HT1080 (cell line): ENCODE measurements at places on chromosomes 16 and 17.

- peak; percentile 46 for DNase-seq
Measured at GRCh38 chr16:19912455-19913339, 28.0 kb upstream of the GPRC5B start.

DNA sequence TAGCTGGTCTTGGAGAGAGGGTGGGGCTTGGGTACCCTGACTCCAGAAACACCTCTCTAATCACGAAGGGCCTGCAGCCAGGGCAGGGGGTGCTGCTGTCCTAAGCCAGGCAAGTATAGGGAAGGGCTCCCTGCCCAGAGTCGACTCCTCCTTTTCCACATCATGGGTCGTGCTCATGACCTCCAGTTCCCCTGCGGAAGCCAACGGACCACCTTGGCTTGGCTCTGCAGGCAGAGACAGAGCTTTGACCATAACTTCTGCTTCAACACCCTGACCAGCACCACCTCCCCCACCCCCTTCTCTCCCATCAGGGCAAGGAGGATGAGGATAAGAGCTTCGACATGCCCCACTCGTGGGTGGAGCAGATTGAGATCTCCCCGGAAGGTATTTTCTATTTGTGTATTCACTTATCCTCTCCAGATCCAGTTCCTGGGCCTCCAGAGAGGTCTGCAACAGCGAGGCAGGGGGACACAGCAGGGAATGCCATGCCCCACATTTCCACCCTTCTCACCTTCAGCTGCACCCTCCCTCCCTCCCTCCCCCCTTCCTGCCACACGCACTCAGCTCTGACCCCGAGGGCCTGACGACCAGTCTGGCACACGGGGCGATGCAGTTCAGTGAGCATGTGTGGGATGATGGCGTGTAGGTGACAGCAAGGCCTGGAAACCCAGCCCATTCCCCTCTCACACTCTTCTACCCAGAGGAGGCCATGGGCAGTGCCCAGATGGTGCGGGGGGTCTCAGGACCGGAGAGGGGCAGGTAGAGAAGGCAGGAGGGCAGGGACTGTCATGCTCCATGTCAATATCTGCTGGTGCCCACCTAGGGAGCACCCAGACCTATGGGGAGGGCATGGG is 14.0 kb upstream of the KATNB1 start:
- no peak for DNase-seq

DNA sequence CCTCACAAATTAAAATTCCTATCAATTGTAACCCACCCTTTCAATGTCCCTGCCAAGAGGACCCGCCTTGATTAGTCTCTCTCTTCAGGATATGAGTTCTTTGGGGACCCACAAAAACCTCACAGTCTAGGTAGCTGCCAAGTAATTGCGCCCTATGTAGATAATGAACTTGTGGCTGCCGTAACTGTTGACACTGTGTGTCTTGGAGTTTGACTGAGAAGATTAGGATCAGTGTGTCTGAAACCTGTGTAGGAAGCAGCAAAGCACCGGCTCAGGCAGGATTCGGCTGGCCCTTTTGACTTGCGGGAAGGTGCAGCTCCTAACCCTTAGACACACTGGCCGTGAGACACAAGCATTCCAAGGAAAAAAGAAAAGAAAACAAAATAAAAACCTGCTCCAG is 17.8 kb upstream of the SLC6A4 start:
- DNase-seq = no peak

- DNase-seq = no peak
Measured at GRCh38 chr17:10077561-10078299, 120.7 kb downstream of the GAS7 start.

- DNase-seq = peak; percentile 66
Measured at GRCh38 chr17:51079049-51079448, 41.6 kb downstream of the SPAG9 start.

- DNase-seq = no peak
Measured at GRCh38 chr16:11799509-11800381, 2.7 kb upstream of the ZC3H7A start.

DNA sequence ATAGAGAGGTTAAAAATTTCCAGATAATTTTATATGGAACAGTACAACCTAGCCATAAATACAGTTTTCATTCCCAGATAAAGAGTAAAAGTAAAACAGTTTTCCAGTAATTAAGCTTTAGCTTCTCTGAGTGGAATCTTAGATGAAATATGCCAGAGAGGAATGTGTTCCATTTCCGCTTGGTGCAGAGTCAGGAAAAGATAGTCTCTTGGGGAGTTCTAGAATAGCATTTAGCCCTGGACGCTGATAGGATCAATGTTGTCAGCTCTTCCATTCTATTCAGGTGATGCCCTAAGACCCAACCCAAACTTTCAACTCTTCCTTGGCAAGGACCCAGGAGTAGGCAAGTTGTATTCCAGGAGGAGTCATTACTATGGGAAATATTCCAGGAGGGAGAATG is 30.9 kb upstream of the ABCA3 start:
- DNase-seq = no peak

DNA sequence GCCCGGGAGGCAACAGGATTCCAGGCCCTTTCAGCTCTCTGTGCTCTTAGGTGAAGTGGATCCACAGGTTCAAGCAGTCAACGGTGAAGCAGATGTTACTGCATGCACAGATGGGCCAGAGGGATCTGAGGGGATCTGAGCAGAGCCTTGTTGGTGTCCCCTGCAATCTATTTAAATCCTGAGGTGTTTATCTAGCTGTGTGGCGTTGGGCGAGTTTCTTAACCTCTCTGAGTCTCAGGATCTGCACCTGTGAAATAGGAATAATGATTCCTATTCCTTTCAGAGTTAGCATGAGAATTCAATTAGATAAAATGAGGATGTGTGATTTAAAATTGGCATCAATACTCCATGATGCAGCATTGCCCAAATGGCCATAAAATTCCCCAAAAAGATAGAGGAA is 237.3 kb upstream of the CDH5 start:
- no peak for DNase-seq

GRCh38 chr17:82898976-82899514 is 59.2 kb upstream of the ZNF750 start:
- no peak for DNase-seq

GRCh38 chr16:25691519-25692091 is at the start of gene HS3ST4:
HS3ST4 (plus strand) TSS chr16:25691959.
- DNase-seq = no peak

DNA sequence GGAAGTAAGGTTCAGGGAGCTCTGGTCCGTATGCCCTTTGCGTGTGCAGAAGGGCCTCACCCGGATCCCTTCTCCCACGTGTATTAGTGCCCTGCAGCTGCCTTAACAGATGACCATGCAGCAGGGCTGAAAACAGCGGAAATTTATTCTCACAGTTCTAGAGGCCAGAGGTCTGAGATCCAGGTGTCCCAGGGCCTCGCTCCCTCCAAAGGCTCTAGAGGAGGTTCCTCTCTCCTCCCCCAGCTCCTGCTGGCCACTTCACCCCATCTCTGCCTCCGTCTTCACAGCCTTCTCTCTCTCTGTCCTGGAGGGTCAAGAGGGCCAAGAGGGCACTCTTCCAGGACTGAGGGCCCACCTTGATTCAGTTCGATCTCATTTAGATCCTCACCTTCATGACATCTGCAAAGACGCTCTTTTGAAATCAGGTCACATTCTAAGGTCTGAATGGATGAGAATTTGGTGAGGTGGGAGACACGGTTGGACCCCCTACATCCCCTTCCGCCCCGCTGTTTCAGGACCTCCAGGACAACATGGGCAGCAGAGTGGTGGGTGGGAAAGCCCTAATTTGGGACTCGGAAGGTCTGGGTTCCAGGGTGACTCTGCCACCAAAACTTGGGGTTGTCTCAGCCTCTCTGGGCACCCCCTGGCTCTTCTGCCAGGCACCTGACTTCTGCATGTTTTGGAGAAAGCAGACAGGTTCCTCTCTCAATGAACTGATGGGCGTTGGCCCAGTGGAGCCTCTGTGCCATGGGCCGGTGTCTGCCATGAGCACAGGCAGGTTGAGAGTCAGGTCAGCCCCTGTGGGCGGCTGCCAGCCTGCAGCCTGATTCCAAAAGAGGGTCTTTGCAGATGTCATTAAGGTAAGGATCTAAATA is 361.2 kb downstream of the SEC14L1 start:
- DNase-seq = no peak

DNA sequence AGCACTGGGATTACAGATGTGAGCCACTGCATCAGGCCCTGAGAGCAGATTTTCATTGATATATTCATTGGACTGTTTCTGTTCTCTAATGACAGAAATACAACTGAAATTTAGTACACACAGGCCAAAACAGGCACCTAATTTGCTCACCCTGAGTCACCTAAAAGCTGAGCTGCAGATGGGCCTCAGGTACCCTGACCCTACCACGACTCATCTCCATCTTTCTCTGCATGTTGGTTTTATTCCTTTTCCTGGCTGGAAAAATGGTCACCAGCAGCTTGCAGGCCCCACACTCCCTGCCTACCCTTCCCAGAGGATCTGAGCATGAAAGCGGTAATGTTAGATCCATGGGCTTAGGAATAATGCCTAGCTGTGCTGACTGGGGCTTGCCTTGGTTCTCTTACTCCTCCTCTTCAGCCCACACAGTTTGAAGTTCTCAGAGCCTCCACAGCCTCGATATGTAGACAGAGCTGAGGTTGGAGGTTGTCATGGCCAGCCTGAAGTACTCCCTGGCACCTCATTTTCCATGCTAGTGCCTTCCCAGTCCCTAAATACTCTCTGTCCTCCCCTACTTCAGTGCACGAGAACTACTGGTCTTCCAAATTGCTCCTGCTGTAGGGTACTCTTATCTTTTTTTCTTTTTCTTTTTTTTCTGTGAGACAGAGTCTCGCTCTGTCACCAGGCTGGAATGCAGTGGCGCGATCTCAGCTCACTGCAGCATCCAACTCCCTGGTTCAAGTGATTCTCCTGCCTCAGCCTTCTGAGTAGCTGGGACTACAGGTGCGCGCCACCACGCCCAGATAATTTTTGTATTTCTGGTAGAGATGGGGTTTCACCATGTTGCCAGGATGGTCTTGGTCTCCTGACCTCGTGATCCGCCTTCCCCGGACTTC is 51.1 kb downstream of the CENPV start:
- DNase-seq = peak; percentile 44

- DNase-seq = no peak
Measured at GRCh38 chr16:75317101-75317522, 65.7 kb upstream of the BCAR1 start.

- DNase-seq = no peak
Measured at GRCh38 chr16:20331635-20332034, 4.3 kb upstream of the GP2 start.

GRCh38 chr17:2749784-2750181 is 331 bp upstream of the CCDC92B start:
- DNase-seq = peak; percentile 68

DNA sequence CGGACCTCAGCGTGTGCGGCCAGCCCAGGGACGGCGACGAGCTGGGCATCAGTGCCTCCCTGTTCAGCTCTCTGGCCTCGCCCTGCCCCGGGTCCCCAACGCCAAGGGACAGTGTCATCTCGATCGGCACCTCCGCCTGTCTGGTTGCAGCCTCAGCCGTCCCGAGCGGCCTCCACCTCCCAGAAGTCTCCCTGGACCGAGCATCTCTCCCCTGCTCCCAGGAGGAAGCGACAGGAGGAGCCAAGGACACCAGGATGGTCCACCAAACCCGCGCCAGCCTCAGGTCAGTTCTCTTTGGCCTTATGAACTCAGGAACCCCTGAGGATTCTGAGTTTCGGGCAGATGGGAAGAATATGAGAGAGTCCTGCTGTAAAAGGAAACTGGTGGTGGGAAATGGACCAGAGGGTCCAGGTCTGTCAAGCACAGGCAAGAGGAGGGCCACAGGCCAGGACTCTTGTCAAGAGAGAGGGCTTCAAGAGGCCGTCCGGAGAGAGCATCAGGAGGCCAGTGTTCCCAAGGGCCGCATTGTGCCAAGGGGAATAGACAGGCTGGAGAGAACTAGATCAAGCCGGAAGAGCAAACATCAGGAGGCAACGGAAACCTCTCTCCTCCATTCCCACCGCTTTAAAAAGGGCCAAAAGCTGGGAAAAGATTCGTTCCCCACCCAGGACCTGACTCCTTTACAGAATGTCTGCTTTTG is 825 bp downstream of the HASPIN start:
- no peak for DNase-seq

GRCh38 chr17:15231851-15232516 is 33.1 kb downstream of the PMP22 start:
- DNase-seq = no peak

GRCh38 chr16:11677451-11677951 is 9.2 kb downstream of the SNN start:
- peak; percentile 28 for DNase-seq

- no peak for DNase-seq
Measured at GRCh38 chr17:13384626-13385025, 217.1 kb downstream of the HS3ST3A1 start.

GRCh38 chr16:8874388-8874787 is 5.6 kb upstream of the CARHSP1 start:
- no peak for DNase-seq

- peak; percentile 68 for DNase-seq
Measured at GRCh38 chr17:56125830-56126819, 27.1 kb upstream of the ANKFN1 start.

- no peak for DNase-seq
Measured at GRCh38 chr17:31418773-31419350, 27.4 kb downstream of the RAB11FIP4 start.

GRCh38 chr17:72531729-72532128 is 410.9 kb downstream of the SOX9 start:
- no peak for DNase-seq

DNA sequence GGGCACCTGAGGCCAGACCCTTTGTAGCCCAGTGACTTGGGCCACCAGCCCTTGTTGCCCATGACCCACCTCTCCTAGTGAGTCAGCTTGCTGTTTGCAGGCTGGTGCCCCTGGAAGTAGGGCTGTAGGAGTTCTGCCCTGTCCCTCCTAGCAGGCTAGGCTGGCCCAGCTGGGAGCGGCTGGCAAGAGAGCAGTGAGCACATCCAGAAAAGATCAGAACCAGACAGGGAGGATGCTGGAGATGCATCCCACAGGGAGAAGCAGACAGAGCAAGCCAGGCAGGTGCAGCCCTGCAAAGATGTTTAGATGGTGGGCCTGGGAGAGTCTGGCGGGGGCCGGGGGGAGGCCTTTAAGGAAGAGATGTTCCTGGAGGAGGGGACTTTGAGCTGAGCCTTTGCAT is 2.4 kb downstream of the SLC5A10 start:
- DNase-seq = no peak

- DNase-seq = peak; percentile 76
Measured at GRCh38 chr16:1002399-1003166, 21.0 kb downstream of the SOX8 start.

DNA sequence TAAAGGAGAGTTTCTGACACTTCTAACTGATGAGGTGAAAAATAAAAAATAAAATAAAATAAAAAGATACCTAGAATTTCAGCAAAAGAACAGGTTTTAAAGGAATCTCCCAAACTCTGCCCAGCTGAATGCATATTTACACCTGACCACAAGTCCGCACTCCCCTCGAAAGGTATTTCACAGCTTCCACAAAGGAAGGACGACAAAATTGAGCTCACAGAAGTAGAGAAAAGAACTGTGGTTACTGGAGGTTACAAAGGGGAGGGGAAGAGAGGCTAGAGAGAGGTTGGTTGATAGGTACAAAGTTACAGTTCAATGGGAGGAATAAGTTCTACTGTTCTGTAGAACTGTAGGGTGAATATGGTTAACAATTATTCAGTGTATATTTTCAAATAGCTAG is 5.0 kb downstream of the LITAF start:
- DNase-seq = no peak

GRCh38 chr17:64728041-64728695 is 66.1 kb upstream of the SMURF2 start:
- no peak for DNase-seq
